ENCODE measurements at places on chromosomes 2 and 18.

DNA sequence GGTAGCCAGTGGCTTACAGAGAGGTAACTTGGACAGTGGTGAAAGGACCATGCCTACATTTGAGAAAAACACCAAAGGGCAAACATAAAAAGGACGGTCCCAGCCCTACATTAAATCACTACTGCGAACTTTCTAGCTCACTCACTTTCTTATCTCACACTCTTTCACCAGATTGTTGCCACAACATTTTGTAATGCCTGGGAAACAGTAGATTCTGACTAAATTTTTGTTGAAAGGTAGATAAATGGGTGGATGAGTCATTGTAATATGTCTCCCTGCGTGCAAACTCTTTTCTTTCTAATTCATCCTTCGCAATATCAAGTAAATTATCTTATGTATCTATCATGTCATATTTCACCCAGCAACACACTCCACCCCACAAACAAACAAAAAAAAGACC is 192.2 kb downstream of the IRS1 start:
- DNase-seq = no peak

DNA sequence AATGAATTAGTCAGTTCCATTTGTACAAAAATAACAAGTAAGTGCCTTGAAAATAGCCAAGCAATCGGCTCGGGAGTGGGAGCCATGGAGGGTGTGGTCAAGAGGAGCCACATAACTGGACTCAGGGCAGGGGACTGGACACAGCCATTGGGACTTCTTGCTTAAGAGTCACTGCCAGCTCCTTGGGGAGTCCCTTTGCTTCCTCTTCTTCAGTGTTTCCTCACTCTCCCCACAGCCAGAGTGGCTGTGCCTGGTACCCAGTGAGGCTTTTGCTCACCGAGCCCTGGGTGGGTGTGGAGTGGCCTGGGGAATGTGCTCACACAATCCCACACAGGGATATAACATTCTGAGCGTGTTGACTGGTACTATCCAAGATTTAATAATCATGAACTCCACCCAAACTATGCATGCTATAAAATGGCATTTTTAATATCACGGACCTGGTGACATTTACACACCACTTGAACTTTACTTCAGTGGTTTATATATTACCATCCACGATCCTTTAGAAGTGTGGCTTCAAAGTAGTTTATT is 94.6 kb downstream of the PTGR3 start:
- no peak for DNase-seq

- DNase-seq = peak; percentile 83
Measured at GRCh38 chr2:207317378-207317984, 151.7 kb upstream of the KLF7 start.

DNA sequence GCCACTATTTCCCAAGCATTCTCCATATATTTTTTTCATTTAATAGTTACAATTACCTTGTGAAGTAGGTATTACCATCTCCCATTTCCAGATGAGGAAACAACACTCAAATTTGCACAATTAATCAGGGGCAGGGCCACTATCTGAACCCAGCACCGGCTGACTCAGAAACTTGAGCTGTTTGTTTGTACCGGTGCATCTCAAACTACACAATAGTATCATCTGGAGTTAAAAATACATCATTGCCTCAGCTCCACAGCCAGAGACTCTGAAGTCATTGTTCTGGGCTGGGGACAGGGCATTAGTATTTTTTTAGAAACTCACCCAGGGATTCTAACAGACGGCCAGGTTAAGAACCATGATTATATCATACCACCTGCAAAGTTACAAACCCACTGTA is 55.9 kb downstream of the CDCA7 start:
- DNase-seq = no peak

- DNase-seq = no peak
Measured at GRCh38 chr18:21069468-21069867, 42.1 kb downstream of the ROCK1 start.

- no peak for DNase-seq
Measured at GRCh38 chr2:206457188-206457634, 13.9 kb downstream of the ADAM23 start.

DNA sequence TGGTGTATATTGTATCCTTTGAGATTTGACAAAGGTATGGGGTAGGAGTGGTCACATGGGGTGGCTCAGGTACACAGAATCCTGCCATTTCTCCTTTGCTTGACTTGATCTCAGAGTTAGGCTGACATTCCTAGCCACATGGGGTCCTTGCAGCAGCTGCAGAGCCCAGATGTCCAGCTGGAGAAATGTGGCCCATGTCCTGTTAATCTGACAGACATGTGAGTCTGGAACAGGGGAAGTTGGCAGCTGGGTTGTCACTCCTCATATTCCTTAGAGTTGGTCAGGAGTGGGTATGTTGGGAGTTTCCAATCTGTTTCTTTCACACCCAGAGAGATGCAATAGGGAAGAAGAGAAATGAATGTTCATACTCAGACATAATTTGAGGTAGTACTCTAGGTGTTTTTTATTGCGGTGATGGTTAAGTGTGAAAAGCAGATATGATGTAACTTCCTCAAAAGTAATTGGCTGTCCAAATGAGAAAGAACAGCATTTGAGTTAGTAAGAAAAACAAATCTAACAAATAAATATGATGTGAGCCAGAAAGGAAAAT is 402.6 kb upstream of the MEIS1 start:
- no peak for DNase-seq

DNA sequence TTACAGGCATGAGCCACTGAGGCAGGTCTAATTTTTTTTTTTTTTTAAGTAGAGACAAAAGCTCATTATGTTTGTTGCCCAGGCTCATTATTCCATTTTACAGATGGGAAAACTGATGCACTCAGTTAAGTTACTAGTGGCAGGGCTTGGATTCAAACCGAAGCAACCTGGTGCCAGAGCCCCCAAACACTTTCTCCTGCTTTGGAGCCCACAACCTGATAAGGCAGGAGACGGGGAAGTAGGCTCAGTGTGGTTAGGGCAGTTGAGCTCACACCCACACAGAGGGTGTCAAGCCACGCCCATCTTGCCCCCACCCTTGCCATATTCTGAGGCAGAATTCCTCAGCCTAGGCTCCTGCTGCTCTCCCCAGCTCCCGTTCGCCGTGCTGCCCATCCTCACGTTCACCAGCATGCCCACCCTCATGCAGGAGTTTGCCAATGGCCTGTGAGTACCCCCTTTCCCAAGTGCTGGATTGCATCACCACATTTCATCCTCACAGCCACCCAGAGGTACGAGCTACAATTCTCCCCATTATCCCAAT is 5.8 kb upstream of the CTDSP1 start:
- no peak for DNase-seq

DNA sequence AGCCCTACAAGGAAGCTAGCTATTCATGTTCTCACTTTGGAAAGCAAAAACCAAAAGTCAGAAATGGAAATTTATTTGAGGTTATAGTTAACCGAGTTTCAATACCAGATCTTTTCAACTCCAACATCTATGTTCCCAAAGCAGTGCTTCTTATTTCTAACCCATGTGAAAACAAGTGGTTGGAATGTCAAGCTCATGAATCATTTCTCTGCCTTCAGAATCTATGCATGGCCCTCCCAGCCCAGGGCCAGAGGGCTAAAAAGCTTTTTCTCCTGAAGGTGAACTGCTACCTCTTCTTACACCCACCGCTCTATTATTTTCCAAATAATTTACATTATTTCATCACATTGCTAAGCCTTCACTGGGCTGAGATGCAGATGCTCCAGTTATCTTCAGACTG is 158.4 kb downstream of the SP3 start:
- DNase-seq = no peak

GRCh38 chr2:9422321-9423099 is 818 bp downstream of the ITGB1BP1 start:
- peak; percentile 62 for DNase-seq

Data from activated CD4-positive, alpha-beta T cell treated with anti-CD3 and anti-CD28 coated beads, Interleukin-2, amount 50 U/mL, for 16 hours (primary cell).